ENCODE measurements at places on chromosomes 5 and 9.

- DNase-seq: no peak
These were observed 44.6 kb upstream of the SEMA4D start for GRCh38 chr9:89542401-89543021.

- no peak for DNase-seq
These were observed 691.1 kb upstream of the FTMT start for GRCh38 chr5:121160591-121160990.

DNA sequence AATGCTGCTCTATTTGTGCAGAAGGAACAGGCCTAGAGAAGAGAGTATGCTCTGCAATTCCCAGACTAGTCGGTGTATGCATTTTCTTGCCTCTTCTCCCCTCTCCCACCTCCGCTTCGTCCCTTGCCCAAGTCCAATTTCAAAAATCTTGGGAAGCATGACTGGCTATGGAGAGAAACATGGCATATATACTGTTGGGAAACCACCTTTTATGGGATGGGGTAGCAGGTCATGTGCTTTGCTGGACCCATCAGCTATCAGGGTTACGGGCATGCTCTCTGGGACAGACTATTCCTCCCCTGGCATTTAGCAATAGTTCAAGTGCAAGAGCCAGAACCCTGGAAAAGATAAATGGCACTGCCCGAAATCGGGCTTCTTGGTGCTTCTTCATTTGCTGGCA lies 12.0 kb downstream of the ISL1 start:
- DNase-seq: no peak

DNA sequence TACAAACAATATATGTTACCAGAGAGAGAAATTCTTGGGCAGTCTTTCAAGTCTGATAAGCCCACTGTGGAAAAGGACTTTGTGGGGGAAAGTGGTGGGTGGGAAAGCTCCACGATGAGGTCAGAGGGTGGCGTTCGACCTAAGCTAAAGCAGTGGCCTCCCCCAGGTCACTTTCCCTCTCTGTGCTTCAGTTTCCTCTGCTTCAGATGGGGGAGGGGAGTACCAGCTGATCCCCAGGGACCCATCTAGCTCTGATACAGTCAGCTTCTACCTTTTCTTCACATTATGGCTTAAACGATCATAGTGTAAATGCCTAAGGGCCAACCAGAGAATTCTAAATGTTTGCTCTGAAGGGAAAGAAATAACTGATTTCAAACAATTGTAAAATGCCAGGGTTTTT lies 36.6 kb upstream of the ARSB start:
- no peak for DNase-seq

- no peak for DNase-seq
These were observed 210.1 kb downstream of the EPB41L4A start for GRCh38 chr5:112208699-112209615.
